ENCODE measurements at places on chromosomes 1 and 21. TPM values are rescaled to one million over a fixed set of nuclear protein-coding genes. Genes with fewer than 3 reads are reported as not detected.

Gene WDR64
- total RNA-seq = not detected

Gene CDCA8
- total RNA-seq = 0.31 TPM

Gene TMEM125
- total RNA-seq = 0.78 TPM

Gene TCHH
- not detected for total RNA-seq

Gene EPS8L3
- not detected for total RNA-seq

Gene HEATR1
- total RNA-seq = 77.2 TPM

Gene LRRC39
- 8.0 TPM for total RNA-seq

Gene ST6GALNAC3
- 16.5 TPM for total RNA-seq

Gene CD34
- 1.6 TPM for total RNA-seq

Gene FAM110D
- total RNA-seq = 0.47 TPM

Gene AGRN
- 71.9 TPM for total RNA-seq

Gene ANGPTL3
- total RNA-seq = not detected

Gene ESRRG
- total RNA-seq = 6.9 TPM

Gene DMRTA2
- 5.8 TPM for total RNA-seq

Gene CCDC181
- total RNA-seq = 6.4 TPM

Gene AGMAT
- 0.47 TPM for total RNA-seq

Gene STX12
- total RNA-seq = 165 TPM

Gene SLC19A2
- total RNA-seq = 31.5 TPM

Gene OR2T27
- total RNA-seq = not detected

Gene SH2D1B
- not detected for total RNA-seq

Gene LDLRAD2
- total RNA-seq = not detected

Gene TSACC
- total RNA-seq = not detected

Gene ZNF593OS
- total RNA-seq = not detected
